WERI-Rb-1 (cell line): ENCODE measurements at places on chromosomes 3 and 15.

DNA sequence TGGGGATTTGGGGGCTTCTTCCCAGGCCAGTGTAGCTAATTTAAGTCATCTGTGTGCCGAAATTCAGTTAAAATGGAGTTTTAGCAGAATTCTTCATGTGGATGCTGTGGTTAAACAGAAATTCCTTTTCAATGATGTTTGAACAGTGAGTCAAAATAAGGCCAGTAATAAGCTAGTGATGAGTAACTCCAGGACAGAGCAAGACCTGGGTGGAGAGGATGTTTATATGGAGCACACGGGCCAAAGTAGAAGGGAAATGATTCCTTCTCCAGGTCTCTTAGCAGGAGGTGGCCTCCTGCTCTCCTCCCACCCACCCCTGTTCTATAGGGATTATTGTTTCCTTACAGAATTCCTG lies 31.9 kb upstream of the UACA start:
- no peak for DNase-seq

DNA sequence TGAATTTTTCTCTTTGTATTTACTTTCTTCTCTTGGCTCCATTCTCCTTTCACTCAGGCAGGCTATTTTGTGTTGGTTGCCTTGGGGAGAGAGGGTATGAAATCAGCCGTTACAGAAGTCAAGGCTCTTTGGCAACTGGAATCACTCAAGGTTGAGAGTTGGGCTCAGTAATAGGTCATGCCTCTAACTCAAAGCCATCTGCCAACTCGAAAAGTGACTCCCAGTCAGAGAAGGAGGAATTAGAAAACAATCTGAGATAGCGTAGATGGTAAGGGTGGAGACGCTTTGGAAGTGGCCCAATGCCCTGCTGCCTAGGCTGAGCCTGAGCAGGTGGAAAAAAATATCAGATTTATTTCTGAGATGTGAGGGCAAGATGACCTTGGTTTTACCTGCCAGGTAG lies 205.7 kb upstream of the ST8SIA2 start:
- DNase-seq: no peak

DNA sequence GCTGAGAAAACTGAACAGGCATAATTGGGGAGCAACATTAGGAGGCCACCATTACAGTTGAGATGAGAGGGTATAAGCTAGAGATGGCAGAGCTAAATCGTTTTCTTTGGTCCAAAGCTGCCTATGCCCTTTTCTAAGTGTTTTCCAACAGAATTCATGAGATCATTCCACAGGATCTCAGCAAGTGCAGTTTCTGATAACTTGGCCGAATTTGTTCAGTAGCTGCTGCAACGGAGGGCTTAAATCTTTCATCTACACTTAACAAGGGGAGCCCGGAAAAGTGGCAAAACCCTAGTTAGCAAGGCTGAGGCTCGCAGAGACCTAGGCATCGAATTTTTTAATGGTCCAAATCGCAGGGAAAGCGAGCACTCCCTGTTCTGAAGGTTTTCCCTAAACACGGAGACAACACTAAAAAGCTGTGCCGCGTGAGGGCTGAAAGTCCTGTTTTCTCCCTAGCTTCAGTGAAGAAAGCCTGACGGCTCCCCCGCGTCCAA lies 531 bp upstream of the BLOC1S6 start:
- DNase-seq: no peak

DNA sequence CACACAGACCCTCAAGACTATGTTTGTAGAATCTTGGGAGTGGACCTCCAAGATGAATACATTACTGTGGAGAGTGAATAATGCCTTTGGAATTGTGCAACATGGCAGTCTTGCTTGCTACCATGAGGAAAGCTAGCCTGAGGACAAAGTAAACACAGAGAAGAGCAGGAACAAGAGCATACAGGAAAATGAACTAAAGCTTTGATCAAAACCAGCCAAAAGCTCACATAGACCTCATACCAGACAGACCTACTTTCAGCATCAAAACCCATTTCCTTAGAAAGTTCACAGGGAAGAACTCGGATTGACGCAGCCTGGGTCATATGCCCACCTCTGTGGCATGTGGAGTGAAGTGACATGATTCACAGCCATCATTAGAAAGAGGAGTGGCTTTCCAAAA lies 3.3 kb upstream of the RAB8B start:
- no peak for DNase-seq

DNA sequence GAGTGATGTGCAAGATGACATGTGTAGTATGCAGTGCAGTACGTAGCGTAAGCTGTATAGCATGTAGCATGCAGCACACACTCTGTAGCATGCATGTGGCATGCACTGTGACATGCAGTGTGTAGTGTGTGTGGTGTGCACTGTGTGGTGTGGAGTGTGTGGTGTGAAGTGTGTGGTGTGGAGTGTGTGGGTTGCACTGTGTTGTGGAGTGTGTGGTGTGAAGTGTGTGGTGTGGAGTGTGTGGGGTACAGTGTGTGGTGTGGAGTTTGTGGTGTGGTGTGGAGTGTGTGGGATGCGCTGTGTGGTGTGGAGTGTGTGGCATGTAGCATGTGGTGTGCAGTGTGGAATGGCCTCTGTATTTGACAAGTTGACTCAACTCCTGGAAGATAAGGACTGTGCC lies 39.2 kb downstream of the ROPN1B start:
- DNase-seq: no peak

DNA sequence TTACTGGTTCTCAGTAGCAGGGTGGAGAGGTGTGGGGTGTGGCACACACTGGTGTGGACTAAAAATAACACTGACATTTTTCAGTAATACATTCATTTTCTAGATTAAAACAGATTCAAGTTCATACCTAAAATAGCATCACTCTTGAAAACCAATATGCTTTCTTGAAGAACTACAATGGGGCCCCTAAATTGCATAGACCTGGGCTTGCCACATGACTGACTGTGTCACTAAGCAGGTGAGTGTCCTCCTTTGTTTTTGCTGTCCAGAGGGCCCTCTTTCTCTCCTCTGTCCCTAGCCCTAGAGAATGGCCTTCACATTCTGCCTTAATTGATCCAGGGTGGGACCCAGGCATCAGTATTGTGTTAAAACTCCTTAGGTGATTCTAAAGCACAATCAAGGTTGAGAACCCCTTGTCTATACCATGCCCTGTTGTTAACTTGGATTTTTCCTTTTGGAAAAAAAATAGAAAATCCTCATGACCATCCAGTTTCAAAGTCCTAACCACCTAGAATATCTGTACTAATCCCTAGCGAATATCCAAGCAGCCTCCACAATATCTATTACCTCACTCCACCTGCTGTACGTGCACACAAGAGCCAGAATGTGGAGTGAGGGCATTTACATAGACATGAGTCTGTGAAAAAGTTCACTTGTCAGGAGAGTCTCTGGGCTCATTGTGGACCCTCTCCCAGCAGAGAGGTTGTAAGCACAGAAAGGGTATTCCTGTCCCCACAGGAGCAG lies 18.7 kb upstream of the TMEM41A start:
- no peak for DNase-seq

DNA sequence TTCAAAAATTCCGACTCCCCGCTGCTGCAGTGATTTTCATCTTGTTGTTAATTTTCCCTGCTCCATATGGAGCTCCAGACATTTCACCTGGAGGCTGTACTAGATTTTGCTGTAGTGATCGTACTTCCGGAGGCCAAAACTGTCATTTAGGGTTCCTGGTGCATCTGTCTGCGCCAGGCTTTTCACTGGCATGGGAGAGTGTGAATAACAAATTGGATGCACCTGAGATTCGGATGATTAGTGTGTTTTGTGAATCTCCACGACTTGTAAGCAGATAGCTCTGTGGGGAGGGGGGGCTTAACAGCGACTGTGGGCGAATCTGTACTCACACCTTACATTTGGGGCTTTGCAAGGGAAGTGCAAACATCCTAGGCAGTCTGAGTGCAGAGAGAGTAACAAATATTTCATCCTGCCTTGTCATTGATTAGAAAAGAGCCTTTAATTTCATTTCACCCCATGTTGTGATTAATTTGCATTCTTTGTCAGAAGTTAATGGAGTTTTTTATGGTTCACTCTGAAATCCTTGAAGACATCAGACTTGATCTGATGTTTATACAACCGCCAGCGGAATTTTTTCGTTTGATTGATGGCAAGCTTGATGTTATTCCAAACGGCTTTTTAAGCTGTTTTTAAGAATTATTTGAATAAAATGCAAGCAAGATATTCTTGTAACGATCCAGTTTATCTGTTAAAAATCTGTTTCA lies 92.5 kb upstream of the SKOR1 start:
- no peak for DNase-seq

DNA sequence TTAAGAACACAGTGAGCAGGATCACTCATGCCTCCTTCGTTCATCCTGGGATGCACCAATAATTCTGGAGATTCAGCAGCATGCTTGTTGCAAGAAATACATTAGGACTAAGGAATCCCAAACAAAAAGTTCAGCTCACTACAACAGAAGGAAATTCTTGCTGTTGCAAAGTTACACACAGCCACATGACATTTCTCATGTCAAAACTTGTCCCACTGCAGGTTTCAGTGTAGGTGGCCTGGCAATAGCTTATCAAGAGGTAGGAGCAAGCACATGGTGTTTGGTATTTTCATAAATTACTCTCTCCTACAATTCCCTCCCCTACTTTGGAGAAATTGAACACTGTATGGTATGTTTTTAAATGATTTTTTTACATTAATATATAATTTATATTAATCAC lies 399.6 kb upstream of the EPHA3 start:
- DNase-seq: no peak

DNA sequence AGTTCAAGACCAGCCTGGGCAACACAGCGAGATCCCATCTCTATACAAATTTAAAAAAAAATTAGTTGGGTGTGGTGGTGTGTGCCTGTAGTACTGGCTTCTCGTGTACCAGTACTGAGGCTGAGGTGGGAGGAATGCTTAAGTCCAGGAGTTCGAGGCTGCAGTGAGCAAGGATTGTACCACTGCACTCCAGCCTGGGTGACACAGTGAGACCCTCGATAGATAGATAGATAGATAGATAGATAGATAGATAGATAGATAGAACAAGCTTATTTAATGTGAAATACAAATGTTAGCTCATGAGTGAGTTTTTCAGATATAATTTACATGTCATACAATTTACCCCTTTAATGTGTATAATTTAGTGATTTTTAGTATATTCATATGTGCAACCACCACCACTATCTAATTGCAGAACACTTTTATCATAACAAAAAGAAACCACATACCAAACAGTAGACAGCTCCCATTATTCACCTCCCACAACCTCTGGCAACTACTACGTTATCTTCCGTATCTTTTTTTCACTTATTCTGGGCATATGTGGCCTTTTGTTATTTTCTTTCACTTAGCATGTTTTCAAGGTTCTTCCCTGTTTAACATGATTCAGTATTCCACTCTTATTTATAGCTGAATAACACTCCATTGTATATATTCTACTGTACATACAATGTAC lies 13.1 kb upstream of the PRRT3 start:
- no peak for DNase-seq

DNA sequence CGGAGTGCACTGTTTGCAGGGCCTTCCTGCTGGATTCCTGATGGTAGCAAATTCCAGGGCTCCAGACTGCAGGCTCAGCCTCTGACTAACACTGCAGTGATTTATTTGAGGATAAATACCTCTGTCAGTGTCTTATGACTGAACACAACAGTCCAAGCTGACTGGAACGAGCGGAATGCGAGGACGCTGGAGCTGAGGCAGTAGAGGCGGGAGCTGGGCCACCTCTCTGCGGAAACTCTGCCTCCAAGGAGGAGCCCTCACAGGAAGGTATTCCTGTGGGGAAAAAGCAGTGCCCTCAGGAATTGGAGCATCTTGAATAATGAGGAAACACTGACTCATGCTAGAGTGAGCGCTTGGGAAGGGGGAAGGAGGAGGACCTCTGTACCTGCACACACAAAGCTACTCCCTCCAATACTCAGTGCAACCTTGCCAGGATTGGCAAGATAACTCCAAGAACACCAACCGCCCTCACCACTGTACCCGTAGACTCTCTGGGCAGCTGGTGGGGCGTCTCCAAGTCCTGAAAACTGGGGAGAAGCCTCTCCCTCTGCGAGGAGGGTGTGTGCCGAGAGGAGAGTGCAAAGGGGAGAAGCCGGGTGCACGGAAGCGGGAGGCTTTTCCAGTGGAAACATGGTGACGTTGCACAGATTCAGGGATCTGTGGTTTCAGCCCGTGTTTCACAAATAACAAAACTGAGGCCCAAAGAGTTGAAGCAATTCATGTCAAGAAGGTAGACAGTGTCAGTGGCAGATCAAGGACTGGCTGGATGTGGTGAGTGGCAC lies 43.0 kb downstream of the VGLL4 start:
- no peak for DNase-seq

GRCh38 chr15:57296473-57297162 lies 79.7 kb upstream of the CGNL1 start:
- no peak for DNase-seq

DNA sequence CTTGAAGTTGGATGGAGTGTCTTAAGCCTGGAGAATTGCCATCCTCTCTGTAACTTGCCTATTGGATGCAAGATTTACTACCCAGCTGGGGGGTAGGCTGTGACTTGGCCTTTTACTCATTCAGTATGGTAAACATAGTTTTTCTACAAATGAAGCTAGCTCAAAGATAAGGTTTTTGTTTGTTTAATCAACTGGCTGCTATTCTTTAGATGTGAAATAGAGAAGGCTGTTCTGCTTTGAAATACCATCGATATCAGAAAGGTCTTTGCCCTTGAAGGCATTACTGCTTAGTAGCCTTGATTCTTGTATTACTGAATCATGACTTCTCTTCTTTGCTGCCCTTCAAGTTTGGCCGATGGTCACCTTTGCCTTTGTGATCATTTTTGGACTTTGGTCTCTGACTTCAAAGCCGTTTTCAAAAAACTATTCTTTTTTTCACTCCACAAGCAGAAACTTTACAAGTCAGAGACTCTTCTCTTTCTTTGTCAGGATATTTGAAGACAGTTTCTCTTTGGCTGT lies 83.1 kb downstream of the GAP43 start:
- DNase-seq: no peak

DNA sequence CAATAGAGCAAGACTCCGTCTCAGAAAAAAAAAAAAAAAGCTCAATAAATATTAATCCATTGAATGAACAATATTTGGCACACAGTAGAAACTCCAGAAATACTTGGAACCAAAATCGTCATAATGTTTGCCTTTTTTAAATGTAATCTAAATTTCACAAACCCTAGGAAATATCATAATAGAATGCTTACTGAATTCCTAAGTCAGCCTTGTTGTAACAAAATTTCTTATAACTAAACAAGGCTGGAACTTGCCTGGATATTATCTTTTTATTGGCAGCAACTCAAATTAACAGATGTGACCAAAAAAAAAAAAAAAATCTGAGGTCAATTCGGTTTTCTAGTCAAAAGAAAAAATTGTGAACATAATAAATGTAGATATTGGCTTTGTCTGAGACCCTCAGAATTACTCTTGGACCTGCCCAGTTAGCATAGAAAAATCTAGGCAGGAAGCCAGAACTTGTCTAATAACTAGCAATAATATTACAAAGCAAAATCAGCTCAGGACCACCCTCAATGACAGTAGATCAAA lies 33.3 kb downstream of the GABPB1 start:
- DNase-seq: no peak

GRCh38 chr3:79872483-79872882 lies 104.7 kb upstream of the ROBO1 start:
- DNase-seq: no peak

DNA sequence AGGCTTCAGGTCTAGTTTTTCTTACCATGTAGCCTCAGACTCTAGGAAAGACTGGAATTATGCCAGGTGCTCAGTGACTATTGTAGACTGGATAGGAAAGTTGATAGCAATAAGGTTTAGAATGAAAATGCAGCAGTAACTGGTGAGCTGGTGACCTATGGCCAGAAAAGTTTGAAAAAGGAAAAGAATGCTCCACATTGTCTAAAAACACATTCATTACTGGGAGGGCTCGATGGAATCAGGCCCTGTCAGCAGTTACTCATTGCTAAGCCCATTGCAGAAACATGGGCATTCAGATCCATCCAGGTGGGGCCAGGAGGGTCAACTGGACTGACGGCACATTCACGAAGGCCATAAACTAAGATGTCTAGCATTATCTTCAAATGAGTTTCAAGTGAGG lies 8.7 kb upstream of the MBNL1 start:
- no peak for DNase-seq
